Stimulated activated CD8-positive, alpha-beta memory T cell treated with anti-CD3 and anti-CD28 coated beads, Interleukin-7, amount 100 ng/mL, for 4 hours (primary cell): ENCODE measurements at places on chromosomes 11 and 22.

DNA sequence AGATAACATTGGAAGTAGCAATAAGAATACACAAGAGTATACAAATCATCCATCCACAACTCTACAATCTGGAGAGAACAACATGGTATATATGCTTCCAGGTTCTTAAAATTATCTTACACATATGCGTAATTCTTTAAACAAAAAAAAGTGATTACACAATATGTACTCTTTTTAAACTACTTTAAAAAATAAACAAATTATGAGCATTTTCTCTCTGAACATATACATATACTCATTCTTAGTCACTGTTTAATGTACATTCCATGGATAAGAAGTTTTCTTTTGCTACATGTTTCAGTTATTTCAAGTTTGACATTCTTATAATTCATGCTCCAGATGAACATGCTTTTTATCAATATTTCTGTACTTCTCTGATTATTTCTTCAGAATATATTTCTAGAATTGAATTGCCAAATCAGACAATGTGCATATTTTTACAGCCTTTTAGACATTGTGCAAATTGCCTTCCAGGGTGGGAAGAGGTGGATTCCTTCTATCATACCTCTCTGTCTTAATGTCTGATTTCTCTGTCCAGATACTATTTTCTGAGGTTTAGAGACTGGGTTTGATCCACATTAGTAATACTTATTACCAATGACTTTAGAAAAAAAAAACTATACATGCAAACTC, 551.6 kb downstream of the METTL15 start:
- DNase-seq = no peak

GRCh38 chr22:24001314-24001713, 3.9 kb downstream of the GSTT4 start:
- DNase-seq = no peak

DNA sequence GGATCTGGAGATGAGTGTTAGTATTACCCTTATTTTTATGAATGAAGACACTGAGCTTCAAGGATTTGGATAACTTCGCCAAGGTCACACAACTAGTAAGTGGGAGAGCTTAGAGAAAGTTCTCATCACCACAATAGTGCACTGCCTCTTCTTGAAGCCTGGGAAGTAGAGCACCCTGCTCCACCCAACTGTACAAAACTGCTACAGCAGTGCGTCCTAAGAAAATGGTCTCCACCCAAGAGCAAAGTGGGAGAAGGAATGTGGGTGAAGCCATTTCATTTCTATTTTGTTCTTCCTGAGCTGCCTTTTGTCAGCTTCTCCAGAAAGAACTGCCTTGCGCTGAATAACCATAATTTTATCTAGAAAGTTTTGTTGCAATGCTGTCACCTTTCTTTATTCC, 403.9 kb upstream of the FAT3 start:
- DNase-seq = no peak

DNA sequence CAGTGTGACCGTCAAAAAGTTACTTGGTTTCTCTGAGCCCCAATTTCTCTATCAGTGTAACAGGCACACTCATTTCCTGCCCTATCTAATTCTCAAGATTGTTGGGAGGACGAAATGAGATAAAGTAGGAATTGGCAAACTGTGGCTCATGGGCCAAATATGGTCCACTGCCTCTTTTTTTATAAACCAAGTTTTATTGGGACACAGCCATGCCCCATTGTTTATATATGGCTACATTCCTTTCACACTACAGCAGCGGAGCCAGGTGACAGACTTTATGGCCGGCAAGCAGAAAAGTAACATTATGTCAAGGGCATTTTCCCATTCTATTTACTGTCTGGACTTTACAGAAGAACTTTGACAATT, 116.7 kb upstream of the TIMP3 start:
- DNase-seq = no peak

GRCh38 chr11:48055292-48056132, 75.2 kb downstream of the PTPRJ start:
- peak; percentile 12 for DNase-seq

- DNase-seq = no peak
These were observed 7.9 kb downstream of the KDM2A start for GRCh38 chr11:67126986-67127385.

DNA sequence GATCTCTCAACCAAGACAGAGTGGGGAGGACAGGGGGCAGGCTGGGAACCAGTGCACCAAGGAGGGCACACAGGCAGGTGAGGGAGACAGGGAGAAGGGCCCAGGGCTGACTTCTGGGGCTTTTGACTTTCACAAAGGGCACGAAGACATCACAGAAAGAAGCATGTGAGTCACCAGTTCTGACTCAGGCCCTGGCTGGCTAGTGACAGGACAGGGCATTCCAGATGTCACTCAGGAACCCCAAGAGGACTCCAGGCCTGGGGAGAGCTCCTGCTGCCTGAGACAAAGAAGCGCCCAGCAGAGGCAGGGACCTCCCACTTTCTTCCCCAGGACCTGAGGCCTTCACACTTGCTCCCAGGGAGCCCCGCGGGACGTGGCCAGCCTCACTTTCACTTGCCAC, 497.2 kb downstream of the BUD13 start:
- no peak for DNase-seq

DNA sequence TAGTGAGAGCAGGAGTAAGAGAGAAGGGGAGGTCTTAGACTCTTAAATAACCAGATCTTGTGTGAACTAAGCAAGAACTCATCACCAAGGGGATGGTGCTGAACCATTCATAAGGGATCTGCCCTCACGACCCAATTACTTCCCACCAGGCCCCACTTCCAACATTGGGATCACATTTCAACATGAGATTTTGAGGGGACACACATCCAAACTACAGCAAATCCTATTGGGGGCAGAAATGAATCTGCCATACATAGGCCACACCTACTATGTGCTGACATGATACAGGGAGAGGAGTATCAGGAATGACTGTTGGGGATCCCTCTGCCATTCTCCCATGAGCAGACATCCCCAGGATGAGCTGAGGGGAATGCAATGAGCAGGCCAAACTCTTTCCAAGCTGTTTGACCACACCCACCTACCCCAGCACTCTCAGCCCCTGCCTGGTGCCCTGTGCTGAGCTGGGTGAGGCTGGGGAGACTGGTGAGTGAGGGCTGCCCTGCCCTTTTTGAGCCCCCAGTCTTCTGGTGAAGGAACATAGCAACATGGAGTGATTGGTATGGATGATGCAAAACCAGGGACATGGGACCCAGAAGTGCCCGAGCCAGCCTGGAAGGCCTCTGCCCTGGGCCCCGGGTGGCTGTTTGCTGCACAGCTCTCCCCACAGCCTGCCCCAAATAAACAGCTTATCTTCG, 1.2 kb upstream of the GTSE1 start:
- DNase-seq = no peak

DNA sequence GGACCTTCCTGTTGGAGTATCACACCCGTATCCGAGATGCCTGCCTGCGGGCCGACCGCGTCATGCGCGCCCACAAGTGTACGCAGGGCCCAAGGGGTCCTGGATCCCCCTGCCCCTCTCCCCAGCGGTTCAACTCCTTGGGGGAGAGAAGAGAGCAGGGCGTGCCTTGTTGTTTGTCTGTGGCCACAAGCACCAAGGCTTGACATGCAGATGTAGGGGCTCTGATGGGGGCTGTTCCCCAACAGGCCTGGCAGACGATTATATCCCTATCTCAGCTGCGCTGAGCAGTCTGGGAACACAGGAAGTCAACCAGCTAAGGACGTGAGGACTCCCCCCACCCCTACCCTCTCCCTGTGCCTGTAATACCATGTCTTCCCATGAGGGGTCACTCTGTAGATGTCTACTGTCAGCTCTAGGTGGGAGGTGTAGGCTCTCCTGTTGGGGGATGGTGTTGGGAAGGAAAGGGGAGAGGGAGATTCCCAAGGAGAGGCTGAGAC, 6.8 kb downstream of the CFL1 start:
- no peak for DNase-seq

GRCh38 chr11:64864135-64864472, 14.3 kb downstream of the EHD1 start:
- DNase-seq = no peak

- no peak for DNase-seq
These were observed 3.9 kb upstream of the SCN2B start for GRCh38 chr11:118180300-118180703.

DNA sequence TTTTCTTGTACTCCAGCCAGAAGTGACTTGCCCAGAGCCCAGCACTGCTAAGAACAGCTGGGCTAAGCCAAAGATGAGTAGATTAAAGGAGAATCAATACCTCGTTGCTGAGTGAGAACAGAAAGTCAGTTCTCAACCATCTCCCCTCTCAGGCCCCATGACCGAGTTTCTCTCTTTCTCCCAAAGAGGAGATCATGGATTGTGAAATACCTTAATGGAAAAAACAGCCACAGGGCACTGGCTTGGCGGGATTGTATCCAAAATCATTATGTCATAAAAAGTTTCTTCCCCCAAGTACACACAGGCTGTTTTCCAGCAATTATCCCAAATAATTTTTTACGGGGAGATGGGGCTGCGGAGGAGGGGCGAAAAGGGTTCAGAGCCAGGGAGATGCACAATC, 111.8 kb upstream of the TMEM45B start:
- no peak for DNase-seq

GRCh38 chr11:76131142-76131541, 75.2 kb downstream of the WNT11 start:
- DNase-seq = no peak

- DNase-seq = no peak
These were observed 1.2 kb downstream of the FIBP start for GRCh38 chr11:65886826-65887722.

- DNase-seq = no peak
These were observed 7.7 kb downstream of the VWCE start for GRCh38 chr11:61287338-61287977.

GRCh38 chr22:49958366-49958921, 2.1 kb upstream of the PIM3 start:
- DNase-seq = no peak

DNA sequence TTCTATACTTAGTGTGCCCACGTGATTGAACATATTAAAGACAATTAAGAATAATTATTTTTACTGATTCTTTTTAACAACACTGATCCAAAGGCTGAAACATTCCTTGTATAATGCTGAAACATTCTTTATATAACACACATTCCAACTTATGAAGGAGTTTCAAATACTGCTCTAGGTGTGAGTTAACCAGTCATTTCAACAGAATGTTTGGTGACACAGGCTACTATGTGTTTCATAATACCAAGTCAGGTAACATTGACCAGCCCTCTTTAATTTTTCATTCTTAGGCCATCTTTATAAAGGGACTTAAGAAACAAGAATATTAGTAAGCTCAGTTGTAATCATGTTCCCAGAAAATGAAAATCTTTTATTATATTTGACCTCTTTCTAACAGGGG, 136.6 kb downstream of the ELP4 start:
- DNase-seq = no peak

DNA sequence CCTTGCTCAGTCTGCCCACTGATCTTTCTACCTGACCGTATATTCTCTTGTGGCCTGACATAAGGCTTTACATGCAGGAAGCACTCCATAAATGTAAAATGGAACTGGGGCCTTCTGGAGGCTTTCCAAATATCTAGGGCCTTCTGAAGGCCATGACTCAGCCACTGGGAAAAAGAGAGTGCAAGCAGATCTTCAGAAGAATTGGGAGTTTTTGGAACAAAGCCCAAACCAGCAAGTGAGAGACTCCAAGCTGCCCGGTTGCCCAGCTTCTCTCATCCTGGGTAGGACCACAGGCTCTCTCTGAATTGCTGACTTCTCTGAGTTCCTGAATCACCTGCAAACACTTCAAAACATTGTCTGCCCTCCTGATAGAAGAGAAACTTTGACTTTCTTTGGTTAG, 107.9 kb upstream of the BMAL1 start:
- DNase-seq = no peak

GRCh38 chr22:41898645-41899044, 16.2 kb downstream of the SHISA8 start:
- no peak for DNase-seq

DNA sequence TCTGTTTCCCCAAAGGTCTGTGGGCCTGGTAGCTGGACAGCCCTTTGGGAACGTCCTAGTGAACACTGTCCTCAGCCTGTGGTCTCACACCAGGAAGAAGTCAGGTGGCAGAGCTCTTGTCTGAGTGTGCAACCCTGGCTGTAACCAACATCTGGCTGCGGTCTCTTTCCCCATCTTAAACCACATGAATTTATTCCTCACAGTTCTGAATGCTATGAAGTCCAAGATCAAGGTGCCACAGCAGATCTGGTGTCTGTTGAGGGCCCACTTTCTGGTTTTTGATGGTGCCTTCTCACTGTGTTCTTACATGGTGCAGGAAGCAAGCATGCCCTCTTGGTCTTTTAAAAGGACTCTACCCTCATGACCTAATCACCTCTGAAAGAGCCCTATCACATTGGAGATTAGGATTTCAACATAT, 2.7 kb downstream of the UPB1 start:
- no peak for DNase-seq

DNA sequence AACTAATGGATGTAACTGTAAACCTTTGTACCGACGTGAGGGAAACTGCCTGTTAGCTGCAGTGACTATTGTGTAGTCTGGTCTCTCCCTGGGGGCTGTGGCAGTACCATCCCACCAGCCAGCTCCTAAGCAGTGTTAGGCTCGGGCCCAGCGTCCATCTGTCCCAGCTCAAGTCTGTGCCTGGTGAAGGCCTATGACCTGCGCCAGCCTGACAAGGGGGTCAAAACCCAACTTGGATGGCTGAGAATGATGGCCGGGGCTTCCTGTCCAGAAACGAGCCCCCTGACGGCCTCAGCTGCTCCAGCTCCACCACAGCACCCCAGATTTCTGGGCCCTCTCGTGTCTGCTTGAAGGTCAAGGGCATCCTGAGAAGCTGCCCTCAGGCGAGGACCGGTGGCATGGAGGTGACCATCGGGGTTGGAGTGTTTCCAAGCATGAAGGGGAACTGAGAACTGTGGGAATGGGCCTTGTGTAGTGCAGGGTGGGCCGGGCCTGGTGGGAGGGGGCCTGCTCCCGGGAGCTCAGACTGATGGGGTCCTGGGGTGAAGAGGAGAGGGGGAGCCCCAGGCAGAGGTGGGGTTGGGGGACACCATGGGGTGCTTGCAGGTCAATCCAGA, 14.3 kb upstream of the SPI1 start:
- no peak for DNase-seq
